HL-60 (cell line): ENCODE measurements at places on chromosomes 1 and 21.

DNA sequence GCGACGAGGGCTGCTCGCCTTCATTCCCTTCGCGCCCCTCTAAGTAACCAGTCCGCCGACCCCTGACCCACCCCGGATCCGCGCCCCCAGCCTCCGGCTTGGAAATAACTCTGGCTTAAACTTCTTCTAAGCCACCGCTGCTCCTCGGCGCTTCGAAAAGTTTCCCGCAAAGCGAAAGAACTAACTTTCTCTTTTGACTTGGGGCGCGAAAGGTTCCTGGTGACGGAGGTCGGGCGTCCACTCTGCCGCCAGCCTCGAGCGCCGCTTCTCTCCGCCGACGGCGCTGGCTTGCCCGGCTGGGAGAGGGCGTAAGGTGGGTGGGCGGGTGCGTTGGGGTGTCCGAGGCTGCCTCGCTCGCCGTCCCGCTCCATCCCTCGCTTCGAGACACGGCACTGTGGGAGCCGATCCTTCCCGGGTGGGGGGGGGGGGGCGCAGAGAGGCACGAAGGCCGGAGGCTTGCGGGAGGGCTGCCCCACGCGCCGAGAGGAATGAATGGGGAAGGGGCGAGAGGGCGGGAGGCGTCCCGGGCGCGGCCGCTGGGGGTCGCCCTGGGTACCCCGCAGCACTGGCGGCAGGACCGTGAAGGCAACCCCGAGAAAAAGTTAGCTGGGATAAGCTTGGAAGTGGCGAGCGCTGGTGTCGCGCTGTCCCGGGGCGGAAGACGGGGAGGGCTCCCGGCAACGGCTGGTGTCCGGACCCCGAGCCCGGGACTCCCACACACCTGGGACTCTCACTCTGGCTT, 569 bp downstream of the ATF3 start:
- no peak for DNase-seq

GRCh38 chr1:54122992-54123391, 29.8 kb downstream of the CDCP2 start:
- no peak for DNase-seq

- no peak for DNase-seq
Observed at GRCh38 chr1:50783286-50783685, 176.8 kb downstream of the FAF1 start.

- DNase-seq: no peak
Observed at GRCh38 chr1:216604771-216605170, 118.5 kb downstream of the ESRRG start.

GRCh38 chr21:33202464-33203363, 27.0 kb upstream of the IFNAR2 start:
- no peak for DNase-seq

GRCh38 chr1:192158181-192158580, at the start of gene RGS18:
TSS of gene RGS18 (plus strand) at chr1:192158462. CDS start at chr1:192158638, 176 bp downstream.
- DNase-seq: peak; percentile 88

GRCh38 chr1:200740571-200741208, 2.0 kb downstream of the CAMSAP2 start:
- DNase-seq: no peak

DNA sequence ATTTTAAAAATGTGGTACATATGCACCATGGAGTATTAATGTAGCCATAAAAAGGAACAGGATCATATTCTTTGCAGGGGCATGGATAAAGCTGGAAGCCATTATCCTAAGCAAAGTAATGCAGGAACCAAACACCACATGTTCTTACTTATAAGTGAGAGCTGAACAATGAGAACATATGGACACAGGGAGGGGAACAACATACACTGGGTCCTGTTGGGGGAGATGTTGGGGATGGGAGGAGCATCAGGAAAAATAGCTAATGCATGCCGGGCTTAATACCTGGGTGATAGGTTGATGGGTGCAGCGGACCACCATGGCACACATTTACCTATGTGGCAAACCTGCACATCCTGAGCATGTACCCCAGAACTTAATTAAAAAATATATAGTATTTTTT, 352.5 kb upstream of the KAZN start:
- DNase-seq: no peak

DNA sequence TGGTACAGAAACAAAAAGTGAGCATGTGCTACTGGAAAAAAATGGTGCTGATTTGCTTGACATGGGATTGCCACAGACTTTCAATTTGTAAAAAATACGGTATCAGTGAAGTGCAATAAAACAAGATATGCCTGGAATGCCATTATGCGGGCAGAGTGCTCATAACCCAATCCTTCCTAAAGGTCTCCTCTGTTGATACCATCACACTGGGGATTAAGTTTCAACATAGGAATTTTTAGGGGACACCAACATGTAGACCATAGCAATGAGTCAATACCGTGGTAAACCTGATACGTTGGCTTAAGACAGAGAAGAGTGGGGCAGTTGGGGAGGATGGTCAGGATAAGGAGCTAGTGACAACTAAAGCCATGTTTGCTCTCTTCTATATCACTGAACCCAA, 20.5 kb downstream of the MX1 start:
- DNase-seq: no peak

DNA sequence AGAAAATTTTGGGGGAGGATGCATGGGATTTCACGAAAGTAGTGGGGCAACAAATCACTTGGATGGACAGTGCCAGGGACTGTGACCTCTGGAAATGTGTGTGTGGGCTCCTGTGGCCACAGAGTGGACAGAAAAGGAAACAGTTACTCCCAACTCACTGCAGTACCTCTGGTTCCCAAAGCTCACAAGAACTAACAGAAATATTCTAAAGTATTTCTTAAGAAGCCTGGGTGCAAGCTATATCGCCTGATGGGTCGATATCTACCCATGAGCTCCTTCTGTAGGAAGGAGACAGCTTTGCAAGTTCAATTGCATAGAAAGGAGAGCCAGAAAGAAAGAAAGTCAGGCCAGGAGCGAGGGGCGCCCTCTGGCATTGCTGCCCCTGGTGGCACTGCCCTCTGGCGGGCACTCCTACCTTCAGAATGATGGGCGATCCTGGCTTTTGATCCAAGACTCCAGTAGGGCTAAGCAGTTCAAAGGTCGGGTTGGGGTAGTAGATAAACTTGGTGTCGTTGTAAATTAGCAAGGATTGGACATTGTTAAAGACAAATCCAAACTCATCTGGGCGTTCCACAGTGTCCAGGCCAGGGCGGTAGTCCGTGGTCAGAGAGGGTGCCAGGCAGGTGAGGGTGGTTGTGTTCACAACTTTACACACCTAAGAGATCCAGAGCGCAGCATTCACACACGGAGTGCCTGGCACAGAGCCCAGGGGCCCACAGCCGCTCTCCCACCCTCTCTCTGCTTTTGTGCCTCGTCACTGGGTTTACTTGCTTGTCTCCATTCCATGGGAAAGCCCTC, 134.7 kb upstream of the CD34 start:
- DNase-seq: no peak

DNA sequence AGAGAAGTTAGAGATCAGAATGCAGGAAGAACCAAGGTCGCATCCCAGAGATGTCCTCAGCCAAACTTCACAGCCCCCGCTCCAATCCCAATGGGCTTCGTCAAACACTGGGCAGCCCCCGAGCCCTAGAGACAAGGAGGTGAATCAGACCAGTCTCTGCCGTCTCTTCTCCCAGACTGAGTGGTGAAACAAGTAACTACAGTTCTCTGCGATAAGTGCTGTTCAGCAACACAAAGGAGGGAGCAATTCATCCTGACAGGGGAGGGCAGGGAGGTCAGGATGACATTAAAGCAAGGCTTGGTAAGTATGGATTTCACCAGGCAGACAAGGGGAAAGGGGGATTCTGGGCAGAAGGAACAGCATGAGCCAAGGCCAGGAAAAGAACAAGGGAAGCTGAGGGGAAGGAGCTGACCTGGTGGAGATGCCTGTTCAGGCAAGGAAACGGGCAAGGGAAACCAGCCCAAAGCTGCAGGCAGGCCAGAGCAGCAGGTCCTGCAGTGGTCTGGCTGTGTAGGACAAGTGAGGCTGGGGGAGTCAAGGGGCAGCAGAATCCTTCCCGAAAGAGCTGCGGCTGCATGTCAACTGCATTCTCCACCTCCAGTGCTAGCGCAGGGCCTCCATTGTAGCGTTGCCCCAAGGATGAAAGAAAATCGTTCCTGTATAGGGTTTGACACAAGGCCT, 13.6 kb upstream of the ERI3 start:
- DNase-seq: no peak

DNA sequence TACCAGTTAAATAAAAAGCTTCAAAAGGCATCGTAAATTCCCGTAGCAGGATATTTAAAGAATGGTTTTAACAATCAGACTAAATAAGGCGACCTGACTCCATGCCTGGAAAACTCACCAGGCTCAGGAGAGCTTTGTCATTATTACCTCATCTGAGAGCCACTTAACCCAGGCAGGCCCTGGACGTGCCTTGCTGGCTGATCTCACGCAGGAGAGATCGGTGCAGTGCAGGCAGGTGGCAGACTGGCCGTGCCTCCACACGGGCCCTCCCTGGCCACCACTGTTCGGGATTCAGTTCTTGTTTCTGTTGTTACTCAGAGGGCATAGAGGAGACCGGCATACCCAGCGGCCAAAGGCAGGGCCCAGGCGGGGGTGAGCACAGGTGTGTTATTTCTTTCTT, 6.4 kb downstream of the MT1HL1 start:
- DNase-seq: no peak

GRCh38 chr1:195580988-195581387, 1027.3 kb downstream of the KCNT2 start:
- DNase-seq: no peak

DNA sequence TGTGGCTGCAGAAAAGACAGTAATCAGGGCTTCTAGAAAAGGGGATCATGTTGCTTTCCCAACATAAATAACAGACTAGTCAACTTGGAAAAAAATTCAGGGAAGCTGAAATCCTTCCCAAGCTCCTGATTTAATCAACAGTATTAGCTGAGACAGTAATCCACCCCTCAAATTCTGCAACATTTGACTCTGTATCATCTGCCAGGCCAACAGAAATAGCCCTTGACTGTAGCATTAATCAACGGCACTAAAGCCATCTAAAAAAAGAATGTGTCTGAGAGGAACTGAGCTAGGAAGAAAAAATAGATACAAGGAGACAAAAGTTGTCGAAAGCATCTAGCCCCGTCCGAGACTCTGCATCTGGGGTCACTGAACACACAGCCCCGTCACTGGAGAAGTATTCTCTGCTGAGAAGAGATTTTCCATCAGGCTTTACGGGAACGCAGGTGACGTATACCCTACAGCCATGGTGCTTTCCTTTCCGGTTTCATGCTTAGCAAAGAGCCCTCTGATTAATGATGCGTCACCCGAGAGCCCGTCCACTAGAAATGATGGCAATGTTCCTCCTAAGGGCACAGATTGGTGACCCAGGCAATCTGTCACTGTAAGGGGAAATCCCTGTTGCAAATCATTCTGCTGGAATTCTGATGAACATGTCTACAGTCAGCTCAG, 42.1 kb upstream of the TP53BP2 start:
- DNase-seq: no peak

DNA sequence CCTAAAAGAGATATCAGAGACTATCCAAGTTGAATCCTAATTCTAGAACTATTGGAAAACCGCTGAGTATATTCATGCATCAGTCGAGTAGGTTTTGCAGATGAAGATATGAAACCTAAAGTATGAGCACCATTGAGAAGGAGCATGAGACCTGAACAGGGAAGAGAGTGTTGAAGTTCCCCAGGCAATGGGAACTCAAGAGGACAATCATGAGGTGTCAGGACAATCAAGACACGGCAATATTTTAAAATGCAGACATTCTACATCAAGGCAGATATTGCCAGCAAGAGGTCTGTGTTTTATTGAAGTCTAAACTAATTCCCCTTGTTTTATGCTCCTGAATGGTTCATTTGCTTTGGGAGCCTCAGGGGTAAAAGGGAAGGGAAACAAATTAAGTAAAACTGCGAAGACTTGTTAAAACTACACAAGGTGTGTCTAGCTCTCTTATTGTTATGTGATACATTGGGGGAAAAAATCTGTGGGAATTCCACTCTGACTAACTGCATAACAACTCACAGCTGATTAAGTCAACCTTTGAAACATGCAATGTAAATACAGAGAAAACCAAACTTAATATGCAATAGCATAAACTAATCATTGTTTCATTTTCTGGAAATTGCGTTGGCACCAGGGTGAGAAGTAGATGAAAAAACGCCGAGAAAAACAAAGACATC, 347.9 kb upstream of the ADGRL2 start:
- no peak for DNase-seq
